ENCODE measurements at places on chromosomes 2 and 18.

- no peak for DNase-seq
These were observed 5.5 kb downstream of the PXDN start for GRCh38 chr2:1738646-1739302.

- DNase-seq = no peak
These were observed 42.7 kb upstream of the TGFA start for GRCh38 chr2:70596293-70596692.

- no peak for DNase-seq
These were observed 120.8 kb downstream of the FAM168B start for GRCh38 chr2:130972410-130972809.

DNA sequence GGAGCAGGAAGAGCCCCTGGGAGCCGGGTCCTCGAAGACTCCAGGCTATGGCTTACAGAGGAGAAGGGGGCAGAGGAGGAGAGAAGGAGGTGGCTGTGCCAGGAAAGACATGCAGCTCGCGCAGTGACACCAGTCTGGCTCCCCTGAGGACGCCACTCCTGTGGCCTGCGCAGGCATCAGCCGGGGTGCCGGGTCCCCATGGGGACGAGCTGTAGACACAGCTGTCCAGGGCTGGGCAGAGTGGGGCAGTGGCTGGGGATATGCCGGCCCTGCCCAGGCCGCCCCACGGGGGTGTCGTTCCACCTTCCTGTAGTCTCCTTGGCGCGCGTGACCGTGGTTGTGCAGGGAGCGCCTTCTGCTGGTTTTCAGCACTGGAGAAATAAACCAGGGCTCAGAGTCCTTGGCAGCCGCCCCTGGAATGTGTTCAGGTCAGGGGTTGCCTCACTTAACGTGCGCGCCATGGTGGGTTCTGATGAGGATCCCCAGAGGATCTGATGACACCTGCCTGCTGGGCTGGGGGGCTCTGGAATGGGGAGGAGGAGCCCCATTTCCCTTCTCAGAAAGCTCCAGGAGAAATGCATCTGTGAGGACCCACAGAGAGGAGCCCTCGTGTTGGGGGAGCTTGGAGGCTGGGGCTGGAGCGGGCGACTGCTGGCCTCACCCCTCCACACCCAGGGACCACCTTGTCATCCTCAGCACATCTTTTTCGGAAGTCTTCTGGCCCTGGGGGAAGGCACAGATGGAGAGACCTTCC lies 26.7 kb downstream of the RAMP1 start:
- no peak for DNase-seq

DNA sequence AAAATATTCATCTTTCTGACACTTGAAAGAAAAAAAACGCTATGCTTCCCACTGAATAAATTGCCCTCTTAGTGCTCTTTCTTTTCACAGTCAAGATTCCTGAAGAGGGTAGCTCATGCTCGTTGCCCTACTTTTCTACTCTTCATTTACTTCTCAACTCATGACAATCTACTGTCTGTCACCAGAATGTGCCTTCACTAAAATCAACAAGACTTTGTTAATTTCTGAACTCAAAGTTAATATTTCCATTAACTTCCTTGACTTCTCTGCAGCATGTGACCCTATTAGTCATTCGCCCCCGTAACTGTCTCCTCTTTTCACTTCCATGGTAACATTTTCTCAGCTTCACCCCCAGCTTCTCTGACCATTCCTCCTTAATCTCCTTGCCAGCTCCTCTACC lies 98.9 kb upstream of the MAPRE2 start:
- DNase-seq = no peak

DNA sequence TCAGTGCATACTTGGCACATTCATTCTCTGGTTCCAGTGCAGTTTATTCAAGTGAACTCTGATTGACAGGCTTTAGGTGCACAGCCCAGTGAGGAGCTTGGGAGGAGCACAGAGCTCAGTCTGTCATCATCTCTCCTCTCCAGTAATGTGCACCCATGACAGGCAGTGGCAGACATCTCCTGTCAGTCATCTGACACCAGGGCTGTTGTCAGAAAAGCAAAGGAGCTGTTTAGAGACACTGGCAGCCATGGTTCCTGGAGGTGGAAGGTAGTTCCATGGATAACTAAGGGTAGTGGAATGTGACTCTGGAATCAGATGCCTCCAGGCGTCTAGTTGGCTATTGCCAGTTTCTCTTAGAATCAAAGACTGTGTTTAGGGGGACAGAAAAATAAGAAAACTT lies 308.8 kb downstream of the DCDC2C start:
- DNase-seq = no peak

DNA sequence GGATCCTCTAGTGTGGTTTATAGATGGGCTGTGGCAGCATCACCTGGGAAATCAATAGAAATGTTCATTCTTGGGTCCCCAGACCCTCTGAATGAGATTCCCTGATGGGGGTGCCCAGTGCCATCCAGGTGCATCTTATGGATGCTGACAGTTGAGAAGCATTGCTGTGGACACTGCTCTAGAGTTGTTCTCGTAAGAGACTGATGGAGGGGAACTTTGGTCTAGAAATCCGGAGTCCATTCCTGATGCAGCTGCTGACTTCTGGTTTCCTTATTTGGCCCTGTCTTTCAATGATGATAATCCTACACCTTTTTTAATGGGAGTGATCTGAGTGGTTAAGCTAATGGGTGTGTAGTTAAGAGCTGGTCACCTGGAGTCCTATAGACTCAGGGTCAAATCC lies 28.3 kb upstream of the E2F6 start:
- DNase-seq = no peak

GRCh38 chr2:179443180-179443579 lies 178.5 kb upstream of the SESTD1 start:
- no peak for DNase-seq

DNA sequence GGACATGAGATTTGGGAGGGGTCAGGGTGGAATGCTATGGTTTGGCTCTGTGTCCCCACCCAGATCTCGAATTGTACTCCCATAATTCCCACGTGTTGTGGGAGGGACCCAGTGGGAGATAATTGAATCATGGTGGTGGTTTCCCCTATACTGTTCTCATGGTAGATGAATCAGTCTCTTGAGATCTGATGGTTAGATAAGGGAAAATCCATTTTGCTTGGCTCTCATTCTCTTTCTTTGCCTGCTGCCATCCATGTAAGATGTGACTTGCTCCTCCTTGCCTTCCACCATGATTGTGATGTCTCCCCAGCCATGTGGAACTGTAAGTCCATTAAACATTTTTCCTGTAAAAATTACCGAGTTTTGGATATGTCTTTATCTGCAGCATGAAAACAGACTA lies 80.9 kb upstream of the GALNT5 start:
- no peak for DNase-seq

GRCh38 chr18:58516514-58517285 lies 112.2 kb downstream of the ALPK2 start:
- DNase-seq = no peak

- no peak for DNase-seq
These were observed 4.8 kb upstream of the TTC39C start for GRCh38 chr18:24009651-24010333.

- DNase-seq = no peak
These were observed 879.2 kb upstream of the ZEB2 start for GRCh38 chr2:145399131-145399530.

- no peak for DNase-seq
These were observed 212.0 kb upstream of the COL3A1 start for GRCh38 chr2:188762151-188762550.

DNA sequence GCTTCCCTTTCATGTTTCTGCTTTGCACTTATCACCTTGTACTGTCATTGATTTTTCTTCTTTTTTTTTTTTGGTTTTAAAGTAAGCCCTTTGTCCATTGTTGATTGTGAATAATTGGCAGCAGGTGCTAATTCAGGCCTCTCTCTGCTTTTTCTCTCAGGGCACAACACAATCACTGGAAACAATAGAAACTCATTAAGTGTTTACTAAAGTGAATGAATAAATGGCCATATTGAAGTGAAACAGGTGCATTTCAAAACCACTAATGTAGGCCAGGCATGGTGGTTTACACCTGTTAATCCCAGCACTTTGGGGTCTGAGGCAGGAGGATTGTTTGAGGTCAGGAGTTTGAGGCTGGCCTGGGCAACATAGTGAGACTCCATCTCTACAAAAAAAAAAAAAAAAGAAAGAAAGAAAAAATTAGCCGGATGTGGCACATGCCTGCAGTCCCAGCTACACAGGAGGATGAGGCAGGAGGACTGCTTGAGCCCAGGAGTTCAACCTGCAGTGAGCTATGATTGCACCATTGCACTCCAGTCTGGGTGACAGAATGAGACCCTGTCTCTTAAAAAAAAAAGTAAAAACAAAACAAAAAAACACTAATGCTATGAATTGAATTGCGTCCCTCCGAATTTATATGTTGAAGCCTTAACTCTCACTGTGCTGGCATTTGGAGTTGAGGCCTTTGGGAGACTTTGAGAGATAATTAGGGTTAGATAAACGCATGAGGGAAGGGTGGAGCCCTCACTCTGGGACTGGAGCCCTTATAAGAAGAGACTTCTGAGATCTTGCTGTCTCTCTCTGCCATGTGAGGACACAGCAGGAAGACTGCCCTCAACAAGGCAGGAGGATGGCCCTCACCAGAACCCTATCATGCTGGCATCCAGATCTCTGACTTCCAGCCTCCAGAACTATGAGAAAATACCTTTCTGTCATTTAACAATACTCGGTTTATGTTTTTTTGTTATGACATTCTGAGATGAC lies 19.9 kb downstream of the SLC38A11 start:
- no peak for DNase-seq

GRCh38 chr2:196587056-196587455 lies 52.5 kb upstream of the CCDC150 start:
- peak; percentile 80 for DNase-seq

- DNase-seq = no peak
These were observed 1.4 kb downstream of the PPP4R1 start for GRCh38 chr18:9612977-9613376.

DNA sequence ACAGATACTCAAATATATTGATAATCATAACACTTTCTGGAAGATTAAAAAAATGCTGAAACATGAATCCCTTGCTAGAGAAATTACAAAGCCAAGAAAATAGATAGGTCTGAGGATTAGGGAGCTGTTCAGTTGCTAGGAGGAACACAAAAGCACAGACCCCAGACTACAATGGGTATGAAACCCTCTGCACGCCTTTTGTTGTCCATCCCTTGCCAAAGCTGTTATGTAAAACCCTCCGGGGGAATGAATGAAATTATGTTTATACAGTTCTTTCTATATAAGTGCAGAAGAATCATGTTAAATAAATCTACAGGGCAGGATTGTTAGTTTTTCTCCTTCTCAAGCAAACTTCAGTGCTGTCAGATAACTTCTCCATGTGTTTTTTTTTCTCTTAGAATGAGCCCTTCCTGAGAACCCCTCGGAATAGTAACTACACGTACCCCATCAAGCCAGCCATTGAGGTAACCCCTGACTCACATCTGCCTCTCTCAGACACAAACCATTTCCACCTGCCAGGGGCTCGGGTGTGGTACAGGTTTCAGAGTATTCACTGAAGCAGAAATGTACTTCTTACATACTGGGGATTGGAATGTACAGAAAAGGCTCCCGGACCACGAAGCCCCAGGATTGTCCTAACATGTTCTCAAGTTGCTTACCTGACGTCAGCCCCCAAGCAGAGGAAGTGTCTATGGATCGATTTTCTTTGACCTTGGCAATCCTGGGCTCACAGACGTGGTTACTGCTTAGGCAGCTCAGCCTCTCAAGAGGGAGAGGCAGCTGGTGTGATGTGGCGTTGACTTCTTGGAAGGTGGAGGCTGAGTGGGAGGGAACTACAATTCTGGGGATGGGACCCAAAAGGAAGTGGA lies 118.0 kb downstream of the PLB1 start:
- DNase-seq = no peak

DNA sequence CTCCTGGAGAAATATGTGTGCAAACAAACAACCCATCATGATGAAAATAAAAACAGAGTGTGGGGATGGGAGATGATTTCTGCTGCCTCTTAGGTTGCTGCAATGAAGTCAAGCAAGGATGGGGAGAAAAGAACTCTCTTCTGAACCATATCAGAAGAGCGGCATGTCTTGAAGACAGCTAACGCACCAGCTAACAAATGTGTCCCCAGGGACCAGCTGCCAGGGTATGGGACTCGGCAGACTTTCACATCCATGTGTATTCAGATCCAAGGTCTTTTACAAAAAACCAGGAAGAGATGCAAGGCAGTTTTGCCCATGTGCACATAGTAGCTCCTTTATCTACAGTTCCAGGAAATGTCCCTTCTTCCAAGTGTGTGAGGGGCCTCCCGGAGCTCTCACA lies 125.4 kb downstream of the CLIP4 start:
- DNase-seq = no peak

DNA sequence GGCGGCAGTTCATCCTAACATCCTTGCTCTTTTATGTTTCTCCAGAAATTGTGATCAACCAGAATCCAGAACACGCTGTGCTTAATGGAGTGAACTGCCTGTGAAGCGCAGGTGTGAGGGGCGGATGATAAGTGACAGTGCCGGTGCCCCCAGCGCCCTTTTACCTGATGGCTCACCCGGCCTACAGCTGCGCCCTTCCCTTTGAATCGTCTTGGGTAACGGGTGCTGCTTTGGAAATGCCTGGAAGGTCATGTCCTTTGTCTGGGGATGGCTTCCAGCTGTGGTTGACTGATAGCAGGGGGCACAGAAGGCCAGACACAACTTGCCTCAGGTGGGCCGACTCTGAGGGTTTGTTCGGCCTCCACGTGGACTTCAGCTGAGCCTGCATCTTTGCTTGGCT lies 119.4 kb downstream of the LPIN1 start:
- DNase-seq = no peak

GRCh38 chr2:79388024-79388423 lies 124.8 kb upstream of the CTNNA2 start:
- DNase-seq = no peak

- no peak for DNase-seq
These were observed 421.8 kb upstream of the CDH7 start for GRCh38 chr18:65329010-65329409.

DNA sequence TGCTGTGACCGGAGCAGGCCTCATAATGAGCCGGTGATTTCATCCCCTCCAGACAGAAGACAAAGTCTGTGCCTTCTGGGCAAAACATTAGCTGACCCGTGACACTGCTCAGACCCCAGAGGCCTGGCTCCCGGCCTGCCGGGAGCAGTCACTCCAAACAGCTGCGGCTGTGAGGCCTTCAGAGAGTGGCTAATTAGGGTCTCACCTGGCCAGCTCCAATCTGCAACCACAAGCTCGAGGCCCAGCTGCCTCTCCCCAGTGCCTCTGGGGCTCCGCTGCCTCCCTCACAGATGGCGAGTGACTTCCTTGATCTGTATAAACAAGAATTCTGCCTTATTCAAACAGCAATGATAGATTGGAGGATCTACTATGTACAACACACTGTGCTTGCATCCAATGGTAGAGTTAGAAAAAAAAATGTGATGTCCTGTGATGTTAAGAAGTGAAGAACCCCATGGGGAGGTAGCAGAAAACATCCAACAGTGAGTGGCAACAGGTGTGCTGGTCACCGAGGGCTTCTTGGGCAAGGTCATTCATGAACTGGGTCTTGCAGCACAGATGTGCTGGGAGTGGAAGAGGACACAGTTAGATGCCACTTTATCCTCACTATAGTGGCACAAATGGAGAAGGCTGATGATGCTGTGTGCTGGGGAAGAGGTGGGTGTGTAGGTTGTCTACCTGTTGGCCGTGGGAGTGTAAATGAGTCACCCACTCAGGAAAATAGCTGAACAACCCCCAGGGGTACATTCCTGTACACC lies 98.2 kb upstream of the ASAP2 start:
- no peak for DNase-seq

GRCh38 chr2:139617747-139618146 lies 837.6 kb upstream of the NXPH2 start:
- DNase-seq = no peak

- no peak for DNase-seq
These were observed 5.0 kb downstream of the RBKS start for GRCh38 chr2:27885234-27885633.
